AG09319 (cell line): ENCODE measurements at places on chromosomes 12 and 14.

DNA sequence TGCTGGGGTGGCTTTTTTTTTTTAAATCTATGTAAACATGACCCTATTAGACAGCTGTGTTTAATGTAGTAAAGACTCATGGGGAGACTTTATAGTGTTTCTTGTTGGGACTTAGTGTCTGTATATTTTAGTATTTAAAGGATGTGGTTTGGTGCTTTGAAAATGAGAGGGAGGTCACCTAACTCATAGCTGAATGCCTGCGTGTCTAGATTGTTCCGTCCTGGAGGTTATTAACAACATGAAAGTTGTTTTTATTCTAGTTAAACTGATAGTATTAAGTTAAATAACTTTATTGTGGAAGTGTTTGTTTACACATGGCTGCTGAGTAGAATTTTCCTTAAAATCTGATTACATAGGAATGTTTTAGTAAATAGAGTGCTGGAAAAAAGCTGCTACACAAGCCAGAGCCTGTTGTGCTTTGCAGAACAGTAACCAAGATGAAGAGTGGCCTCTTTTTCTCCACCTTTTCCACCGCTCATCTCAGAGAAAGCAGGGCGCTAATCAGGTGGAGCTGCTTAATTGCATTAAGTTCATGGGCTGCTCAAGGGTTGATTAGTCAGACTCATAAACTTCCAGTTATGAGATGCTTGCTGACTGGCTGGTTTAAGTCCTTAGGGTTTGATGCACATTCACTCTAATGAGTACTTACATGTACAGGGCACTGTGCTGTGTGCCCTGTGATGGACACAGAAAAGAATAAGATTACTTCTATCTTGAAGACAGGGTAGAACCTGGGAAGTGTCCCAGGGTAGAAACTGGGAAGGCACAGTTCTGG lies 62.7 kb downstream of the FBXO34 start:
- DNase-seq, result no peak

DNA sequence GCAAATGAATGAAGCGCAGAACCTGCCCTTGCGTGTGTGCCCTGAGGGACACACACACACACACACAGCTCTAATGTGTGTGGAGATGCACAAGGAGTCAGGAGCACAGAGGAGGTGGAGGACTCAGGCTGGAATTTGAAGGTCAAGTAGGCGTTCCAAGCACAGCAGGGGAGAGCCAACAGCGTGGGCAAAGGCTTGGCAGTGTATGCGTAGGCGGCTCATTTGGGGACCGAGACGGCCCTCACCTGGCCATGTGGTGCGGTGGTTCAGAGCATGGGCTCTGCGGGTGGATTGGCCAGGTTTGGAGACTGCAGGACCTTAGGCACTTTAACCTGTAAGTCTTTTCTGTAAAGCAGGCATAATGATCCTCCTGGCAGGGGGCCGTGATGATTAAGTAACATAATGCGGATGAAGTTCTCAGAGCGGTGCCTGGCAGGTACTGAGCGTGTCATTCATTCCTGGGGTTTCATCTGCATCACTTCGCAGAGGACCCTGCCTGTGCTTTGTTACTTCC lies 69.5 kb upstream of the SLC24A4 start:
- DNase-seq, result no peak

DNA sequence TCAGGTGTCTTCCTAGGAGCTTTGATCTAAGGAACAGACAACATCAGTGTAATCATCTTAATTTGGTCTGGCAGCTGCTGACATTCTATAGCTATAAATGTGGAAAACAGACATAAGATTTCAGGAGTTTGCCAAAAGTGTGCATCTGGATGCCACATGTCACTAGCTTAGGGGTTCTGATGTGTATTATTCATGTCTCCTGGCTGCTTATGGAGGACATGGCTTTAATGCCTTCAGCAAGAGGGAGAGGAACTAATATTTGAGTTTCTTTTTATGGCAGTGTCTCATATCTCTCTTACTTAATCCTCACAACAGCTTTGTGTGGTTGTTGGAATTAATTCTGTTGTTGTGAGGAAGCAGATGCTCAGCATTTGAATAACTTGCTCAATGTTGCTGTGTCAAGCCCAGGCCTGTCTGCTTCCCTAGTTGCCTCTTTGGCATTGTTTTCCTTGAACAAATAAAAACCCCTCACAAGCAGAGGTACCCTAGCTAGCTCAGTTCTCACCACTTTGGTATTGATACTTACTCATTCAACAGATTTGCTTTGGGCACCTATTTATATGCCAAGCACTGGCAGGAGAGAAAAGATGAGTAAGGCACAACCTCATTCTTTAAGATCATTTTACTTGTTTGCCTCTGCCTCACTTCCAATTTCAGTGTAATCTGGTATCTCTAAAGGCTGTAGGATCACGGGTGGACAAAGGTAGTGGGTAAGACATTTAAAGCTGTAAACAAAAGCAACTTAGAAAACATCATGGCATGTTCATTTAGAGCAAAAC lies 39.8 kb upstream of the EID3 start:
- DNase-seq, result peak; percentile 54

DNA sequence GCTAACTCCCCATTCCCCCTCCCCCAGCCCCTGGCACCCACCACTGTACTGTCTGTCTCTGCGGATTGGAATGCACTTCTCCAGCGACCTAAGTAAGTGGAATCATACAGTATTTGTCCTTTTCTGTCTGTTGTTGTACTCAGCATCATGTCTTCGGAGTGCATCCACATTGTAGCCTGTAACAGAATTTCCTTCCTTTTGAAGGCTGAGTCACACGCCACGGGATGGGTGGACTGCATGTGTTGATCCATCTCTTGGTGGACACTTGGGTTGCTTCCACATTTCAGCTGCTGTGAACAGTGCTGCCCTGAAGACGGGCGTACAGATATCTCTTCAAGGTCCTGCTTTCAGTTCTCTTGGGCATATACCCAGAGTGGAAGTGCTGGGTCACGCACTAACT lies 34.4 kb downstream of the DDX51 start:
- DNase-seq, result no peak

DNA sequence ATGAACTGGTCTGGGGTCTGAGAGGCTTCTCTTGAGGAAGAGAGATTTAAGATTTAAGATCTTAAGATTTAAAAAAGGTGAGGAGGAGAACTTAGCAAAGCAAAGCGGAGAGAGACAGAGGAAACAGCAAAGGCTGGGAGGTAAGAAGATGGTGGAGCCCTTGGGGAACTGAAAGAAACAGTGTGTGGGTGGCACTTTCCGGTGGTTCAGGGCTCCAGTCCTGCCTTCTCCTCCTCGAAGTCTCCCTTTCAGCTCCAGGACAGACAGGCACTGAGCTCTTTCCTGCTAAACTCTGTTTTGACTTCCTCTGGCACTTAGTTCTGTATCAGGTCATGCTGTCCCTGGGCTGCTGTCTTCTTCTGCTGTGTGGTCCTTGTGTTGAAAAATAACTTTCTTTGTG lies 298.7 kb upstream of the SRRM4 start:
- no peak for DNase-seq

- no peak for DNase-seq
These were observed 87.6 kb upstream of the EGLN3 start for GRCh38 chr14:34038358-34039057.

DNA sequence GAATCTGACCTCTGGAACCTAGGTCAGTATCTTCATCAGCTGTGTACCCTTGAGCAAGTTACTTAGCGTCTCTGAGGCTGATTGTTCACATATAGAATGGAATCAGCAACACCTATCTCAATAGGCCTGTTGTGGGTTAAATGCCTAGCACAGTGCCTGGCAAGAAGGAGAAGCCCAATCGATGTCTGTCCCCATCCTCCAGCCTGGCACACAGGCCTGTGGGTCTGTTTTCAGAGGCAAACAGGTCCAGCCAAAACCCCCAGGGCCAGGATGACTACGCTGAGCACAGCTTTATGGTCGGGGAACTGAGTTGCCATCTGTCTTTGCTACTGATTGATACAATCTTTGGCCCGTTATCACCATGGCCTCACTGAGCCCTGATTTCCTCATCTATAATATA lies 89.2 kb downstream of the NUAK1 start:
- no peak for DNase-seq

DNA sequence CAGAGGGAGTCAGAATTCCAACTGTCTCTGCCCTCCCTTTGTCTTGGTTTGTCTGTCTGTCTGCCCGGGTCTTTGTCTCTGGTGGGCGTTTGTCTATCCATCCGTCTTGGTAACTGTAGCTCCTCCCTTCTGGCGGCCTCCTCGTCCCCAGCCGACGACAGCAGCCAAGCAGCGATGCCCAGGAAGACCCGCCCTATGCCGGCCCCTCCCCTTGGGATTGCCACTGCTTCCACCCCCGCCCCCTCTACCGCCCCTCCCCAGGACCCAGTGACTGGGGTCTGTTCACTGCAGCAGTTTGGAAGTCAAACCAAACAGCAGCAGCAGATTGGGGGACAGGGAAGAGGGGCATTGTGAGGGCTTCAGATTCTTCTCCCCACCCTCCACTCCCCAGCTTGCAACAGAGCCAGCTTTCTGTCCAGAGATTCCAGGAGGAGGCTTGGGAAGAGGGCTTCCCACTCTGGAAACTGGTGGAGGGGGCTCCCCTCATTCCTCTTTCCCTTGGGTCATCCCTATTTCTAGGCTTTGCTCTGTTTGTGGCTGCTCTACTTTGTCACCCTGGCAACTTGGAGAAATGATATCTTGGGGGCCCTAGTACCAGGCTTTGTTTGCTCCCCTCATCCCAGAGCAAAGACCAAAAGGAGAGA lies 2.4 kb upstream of the RARG start:
- no peak for DNase-seq

DNA sequence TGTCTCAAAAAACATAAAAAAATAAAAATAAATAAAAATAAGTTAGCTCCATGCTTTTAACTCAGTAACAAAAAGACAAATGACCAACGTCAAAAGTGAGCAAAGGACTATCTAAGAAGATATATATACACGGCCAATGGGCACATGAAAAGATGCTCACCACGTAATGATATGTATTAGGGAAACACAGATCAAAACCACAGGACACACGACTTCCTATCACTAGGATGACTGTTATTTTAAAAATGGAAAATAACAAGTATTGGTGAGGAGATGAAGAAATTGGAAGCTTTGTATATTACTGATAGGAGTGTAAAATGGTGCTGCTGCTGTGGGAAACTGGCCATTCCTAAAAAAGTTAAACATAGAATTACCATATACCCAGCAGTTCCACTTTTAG lies 20.2 kb upstream of the P2RX7 start:
- no peak for DNase-seq

GRCh38 chr12:14258575-14258940 lies 106.9 kb upstream of the ATF7IP start:
- DNase-seq, result no peak
